ENCODE measurements at places on chromosomes 7 and 10. TPM values are rescaled to one million over a fixed set of nuclear protein-coding genes. Genes with fewer than 3 reads are reported as not detected.

Gene BAIAP2L1
- 30.6 TPM for total RNA-seq

Gene SRRT
- 63.5 TPM for total RNA-seq

Gene NUTM2B
- 0.24 TPM for total RNA-seq

Gene VAX1
- total RNA-seq = 0.12 TPM

Gene ANKRD1
- total RNA-seq = 0.24 TPM

Gene GGCT
- 56.6 TPM for total RNA-seq

Gene GRID1
- total RNA-seq = 0.68 TPM

Gene CHRM2
- total RNA-seq = not detected

Gene JMJD1C
- 42.1 TPM for total RNA-seq

Gene TRIM50
- total RNA-seq = not detected

Gene EGFR
- 101 TPM for total RNA-seq

Gene TMEM140
- 1.4 TPM for total RNA-seq

Gene CALHM3
- not detected for total RNA-seq

DNA sequence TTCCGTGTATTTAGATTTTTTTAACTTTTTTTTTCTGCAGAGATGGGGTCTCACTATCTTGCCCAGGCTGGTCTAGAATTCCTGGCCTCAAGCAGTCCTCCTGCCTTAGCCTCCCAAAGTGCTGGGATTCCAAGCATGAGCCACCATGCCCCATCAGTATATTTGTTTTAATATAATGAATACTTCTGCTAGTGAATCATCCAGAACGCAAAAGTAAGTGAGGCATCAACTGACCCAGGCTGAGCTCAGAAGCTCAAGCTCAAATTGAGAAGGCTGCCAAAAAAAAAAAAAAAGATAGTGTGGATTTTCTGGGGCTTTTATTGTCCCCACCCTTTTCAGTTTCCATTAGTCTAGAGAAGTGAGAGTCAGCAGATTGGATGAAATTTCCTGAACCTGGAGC lies 39.0 kb upstream of the TECTB start:
- no peak for ATAC-seq

GRCh38 chr7:41446606-41447449 lies 256.1 kb downstream of the INHBA start:
- no peak for ATAC-seq

DNA sequence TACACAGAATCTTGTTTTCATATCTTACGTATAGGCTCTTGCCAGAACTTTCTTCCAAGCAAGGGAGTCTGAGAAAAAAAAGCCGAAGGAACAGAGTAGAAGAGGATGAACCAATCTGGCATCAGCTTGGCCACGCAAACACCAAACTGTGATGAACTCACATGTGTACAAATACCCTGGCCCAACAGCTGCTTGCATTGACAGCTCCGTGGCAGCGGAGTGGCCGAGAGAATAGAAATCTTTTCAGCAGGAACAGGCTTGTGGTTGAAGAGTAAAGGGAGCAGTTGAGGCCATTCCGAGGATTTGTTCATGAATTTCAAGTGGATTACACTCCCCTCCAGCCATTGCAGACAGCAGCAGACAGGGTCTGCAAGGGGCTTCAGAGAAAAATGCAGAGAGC lies 173.8 kb upstream of the PLXNA4 start:
- ATAC-seq = no peak

DNA sequence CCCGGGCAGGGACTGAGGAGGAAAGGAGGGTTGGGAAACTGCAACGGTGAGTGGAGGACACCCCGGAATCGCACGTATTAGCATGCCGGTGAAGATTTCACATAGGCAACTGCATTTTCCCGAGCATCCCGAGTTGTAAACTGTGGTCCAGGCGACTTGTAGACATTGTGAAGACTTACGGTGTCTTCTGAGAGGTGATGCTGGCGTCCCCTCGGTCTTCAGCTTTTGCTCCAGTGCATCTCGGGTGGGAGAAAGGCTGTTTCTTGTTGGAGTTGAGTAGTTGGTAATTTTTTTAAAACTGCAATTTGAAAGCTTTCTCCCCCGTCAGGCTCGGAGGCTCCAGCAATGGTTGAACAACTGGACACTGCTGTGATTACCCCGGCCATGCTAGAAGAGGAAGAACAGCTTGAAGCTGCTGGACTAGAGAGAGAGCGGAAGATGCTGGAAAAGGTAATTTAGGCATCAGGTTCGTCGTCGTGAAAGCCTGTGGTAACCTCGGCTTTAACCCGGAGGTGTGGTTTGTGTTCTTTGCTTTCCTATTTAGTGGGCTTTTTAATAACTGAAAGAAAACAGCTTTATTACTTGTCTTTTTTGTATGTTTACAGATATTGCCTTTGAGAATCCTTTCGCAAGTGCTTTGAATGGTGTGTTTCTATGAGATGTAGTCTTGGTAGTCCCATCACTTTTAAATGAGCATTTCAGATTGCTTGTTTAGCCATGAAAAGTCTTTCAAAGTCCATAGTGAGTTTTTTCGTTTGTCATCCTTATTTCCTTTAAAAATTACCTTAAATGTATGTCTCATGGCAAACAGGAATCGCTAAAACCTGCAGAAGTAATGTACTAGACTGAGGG lies 687 bp downstream of the HELLS start:
- ATAC-seq = peak; percentile 7

- ATAC-seq = no peak
Observed at GRCh38 chr7:40569326-40569725, 434.5 kb downstream of the SUGCT start.

GRCh38 chr7:158251061-158251965 lies 336.3 kb downstream of the PTPRN2 start:
- no peak for ATAC-seq

GRCh38 chr7:89780291-89780690 lies 374.0 kb upstream of the STEAP1 start:
- ATAC-seq = no peak

GRCh38 chr7:45971171-45971570 lies 50.1 kb upstream of the IGFBP3 start:
- ATAC-seq = no peak

DNA sequence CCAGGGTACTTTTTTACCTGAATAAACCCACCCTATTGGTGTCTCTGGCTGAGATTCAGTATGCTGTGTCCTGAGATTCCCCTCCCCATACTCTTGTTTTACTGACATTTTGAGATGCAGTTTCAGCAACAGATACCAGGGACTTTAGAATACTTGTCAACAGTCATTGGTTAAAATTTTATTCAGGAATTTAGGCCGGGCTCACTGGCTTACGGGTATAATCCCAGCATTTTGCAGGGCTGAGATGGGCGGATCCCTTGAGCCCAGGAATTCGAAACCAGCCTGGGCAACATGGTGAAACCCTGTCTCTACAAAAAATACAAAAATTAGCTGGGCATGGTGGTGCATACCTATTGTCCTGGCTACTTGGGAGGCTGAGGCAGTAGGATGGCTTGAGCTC lies 90.0 kb upstream of the GATAD1 start:
- ATAC-seq = no peak

DNA sequence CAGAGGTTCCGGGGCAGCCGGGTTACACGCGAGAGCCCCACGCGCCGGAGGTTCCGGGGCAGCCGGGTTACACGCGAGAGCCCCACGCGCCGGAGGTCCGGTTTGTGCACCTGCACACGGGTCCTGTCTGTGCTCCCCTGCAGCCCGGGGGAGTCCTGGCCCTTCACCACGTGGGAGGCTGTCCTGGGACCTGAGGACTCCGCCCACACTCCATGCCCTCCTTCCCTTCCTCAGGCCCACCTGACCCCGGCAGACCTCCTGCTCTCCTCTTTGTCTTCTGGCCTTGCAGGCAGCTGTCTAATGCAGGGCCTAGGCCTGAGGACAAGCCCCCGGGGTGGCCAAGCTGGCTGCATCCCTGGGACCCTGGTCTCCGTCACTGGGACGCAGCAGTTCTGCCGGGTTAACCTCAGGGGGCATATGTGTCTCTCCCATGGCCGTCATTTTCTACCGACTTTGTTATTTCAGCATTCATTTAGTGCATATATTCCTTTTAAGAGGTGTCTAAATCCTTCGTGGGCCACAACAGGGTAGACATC lies 374.6 kb downstream of the DNAJB6 start:
- ATAC-seq = no peak

DNA sequence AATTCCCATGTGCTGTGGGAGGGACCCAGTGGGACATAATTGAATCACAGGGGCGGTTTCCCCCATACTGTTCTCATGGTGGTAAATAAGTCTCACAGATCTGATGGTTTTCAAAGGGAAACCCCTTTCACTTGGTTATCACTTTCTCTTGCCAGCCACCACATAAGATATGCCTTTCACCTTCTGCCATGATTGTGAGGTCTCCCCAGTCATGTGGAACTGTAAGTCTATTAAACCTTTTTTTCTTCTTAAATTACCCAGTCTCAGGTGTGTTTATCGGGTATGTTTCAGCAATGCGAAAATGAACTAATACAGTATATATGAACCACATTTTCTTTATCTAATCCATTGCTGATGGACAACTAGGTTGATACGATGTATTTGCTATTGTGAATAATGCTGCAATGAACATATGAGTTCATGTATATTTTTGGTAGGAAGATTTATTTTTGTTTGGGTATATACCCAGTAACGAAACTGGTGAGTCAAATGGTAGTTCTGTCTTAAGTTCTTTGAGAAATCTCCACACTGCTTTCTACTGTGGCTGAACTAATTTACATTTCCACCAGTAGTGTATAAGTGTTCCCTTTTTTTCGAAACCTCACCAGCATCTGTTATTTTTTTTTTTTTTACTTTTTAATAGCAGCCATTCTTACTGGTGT lies 70.0 kb upstream of the HGF start:
- no peak for ATAC-seq

DNA sequence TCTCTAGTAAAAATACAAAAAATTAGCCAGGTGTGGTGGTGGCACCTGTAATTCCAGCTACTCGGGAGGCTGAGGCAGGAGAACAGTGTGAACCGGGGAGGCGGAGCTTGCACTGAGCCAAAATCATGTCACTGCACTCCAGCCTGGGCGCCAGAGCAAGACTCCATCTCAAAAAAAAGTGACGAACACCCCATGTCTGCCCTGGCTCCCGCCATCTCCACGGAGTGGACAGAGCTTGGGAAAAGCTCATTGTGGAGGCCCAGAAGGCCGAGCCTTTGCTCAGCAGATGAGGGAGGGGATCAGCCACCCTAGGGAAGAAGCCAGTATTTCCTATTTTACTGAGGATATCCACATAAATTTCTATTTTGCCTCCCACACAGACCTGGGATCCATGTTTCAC lies 136.8 kb downstream of the DIP2C start:
- ATAC-seq = no peak

DNA sequence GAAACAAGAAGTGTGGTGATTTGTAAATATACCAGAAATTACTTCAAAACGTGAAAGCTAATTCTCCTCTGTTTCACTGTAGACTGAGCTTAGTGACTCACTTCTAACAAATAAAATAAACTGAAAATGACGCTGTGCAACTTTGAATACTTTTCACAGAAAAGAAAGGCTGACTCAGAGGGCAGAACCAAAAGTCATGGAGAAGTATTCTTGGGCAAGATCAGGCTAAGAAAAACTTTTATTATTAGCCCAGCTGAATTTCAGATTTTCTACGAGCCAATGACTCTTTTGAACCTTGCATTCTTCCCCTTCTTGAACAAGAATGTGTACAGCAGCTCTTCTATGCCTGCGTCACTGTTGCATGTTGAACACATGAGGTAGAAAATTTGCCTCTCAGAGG lies 527.3 kb upstream of the GHITM start:
- no peak for ATAC-seq

DNA sequence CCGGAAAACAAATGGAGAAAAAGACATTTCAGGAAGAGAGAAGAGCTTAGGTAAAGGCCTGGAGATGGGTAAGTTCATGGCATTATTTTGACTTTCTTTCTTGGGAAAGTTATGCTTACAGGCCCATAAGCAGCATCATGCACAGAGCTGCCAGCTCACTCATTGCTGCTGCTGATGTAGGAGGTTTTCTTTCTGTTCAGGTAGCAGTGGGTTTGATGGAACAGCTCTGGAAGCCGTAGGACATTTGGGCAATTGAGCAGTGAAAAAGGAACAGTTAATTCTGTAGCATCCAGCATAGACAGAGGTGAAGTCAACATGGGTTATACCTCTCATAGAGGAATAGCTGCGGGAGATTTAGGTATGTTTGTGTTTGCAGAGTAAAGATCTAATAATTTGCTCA lies 3.3 kb downstream of the CHN2 start:
- no peak for ATAC-seq

- peak; percentile 93 for ATAC-seq
Observed at GRCh38 chr7:138752518-138753149, 45.2 kb upstream of the TMEM213 start.

DNA sequence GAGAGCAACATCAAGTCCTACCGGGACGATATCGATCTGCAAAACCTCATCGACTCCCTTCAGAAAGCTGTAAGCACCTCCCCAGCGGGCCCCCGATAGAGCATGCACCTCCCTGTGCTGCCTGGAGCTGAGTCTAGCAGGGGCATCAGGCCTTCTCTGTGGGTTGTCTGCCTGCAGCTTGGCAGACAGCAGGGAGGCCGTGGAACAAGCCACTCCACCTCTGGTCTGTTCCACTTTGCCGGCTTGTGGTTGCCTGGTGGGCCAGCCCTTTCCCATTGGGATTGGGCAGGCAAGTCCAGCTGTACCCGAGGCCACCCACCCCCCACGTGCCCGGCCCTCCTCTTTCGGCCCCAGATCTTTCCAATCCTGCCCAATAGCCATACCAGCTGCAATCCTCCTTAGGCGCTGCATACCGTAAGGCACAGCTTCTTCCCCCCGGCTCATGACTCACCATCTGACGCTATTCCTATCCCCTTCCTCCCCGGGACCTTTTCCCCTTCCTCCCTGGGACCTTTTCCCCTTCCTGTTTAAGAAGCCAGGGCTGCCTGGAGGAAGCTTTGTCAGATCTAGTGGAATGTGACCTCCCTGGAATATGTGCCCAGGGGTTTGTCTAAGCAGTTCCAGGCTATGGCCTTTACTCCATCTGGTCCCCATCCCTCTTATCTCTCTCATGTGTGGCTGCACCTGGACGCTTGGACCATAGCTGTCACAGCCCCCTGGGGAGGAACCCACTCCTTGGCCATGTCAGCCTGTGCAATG lies 28.1 kb upstream of the SH2D4B start:
- peak; percentile 18 for ATAC-seq

GRCh38 chr7:142560166-142560565 lies 189.1 kb upstream of the PRSS1 start:
- no peak for ATAC-seq

DNA sequence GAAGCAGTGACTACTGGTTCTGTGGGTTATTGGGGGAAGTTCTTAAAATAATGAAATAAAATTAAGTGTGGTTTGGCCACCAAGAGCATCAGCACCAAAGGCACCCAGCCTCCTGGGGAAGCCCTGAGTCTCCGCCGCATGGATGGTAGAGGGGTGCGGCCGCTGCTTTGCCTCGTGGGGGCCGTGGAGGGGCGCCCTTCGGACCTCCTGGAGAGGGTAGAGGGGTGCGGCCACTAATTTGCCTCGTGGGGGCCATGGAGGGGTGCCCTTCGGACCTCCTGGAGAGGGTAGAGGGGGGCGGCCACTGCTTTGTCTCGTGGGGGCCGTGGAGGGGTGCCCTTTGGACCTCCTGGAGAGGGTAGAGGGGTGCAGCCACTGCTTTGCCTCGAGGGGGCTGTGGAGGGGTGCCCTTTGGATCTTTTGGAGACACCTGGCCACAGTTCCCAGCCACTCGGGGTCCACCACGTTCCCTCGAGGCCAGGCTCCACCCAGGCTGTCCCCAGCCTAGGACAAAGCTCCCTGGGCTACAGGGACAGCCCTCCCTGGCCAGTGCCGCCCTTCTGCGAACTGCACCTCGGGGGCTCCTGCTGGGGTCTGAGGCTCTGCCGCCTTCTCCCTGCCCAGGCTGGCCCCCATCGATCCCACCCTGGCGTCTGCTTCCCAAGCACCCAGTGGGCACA lies 535.1 kb downstream of the PTPRN2 start:
- no peak for ATAC-seq

Measured in esophagus mucosa (tissue), 1 donor.